ENCODE measurements at places on chromosomes 5 and 9. TPM values are rescaled to one million over a fixed set of nuclear protein-coding genes. Genes with fewer than 3 reads are reported as not detected.

Gene YIPF5
- total RNA-seq: 32.2 TPM

DNA sequence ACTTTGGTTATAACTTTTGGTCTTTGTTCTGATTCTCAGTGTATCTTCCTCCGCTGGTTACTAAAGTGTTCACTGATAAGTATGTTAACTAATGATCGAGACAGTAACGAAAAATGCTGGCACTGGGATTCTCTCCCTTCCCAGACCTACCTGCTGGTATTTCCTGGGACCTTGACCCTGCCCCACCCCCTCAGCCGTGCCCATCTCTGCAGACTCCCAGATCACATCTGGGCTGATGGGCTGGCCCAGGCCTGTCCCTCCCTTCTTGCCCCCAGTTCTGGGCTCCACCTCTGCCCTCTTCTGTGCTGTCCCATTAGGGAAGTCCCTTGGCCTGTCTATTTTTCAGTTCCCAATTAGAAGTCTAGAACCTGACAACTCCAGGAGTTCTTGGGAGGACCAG lies 46.9 kb downstream of the NEURL1B start:
- DNase-seq: no peak

- DNase-seq: no peak
Measured at GRCh38 chr5:107341376-107342084, 329.2 kb downstream of the EFNA5 start.

GRCh38 chr9:134858051-134858841 lies 22.4 kb upstream of the FCN2 start:
- no peak for DNase-seq

- DNase-seq: no peak
Measured at GRCh38 chr5:146050086-146050485, 55.3 kb downstream of the PLAC8L1 start.

Data from Peyer's patch (tissue), 4 donors.